SJSA1 (cell line): ENCODE measurements at places on chromosomes 12 and 14. TPM values are rescaled to one million over a fixed set of nuclear protein-coding genes. Genes with fewer than 3 reads are reported as not detected.

The OR6C65 gene
- not detected in 2 replicates for total RNA-seq

The ANKRD9 gene
- total RNA-seq, result 28.7 and 83.8 TPM in 2 replicates

GRCh38 chr12:38141239-38141638 is 175.3 kb upstream of the ALG10B start:
- DNase-seq, result no peak

The DHRS2 gene
- 0.21 and 1.2 TPM in 2 replicates for total RNA-seq

GRCh38 chr14:101713621-101714349 is 47.7 kb upstream of the PPP2R5C start:
- DNase-seq, result no peak

DNA sequence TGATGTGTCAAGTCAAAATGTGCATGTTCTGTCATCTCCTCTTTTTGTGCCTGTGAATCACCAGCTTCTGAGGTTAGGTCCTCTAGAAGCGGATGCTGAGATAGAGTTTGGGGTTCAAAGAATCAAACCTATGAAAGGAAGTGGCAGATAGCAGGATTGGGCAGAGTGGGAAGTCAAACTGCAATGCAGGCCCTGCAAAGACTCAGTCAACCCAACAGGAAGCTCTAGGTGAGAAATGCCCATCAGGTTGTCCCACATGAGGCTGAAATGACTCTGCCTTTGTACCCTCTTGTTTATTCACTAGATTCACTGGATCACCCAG is 4.5 kb upstream of the MIA2 start:
- DNase-seq, result no peak

- DNase-seq, result no peak
These were observed 128.1 kb upstream of the SLC38A2 start for GRCh38 chr12:46500673-46501072.

The TMEM229B gene
- 0.71 and 10.9 TPM in 2 replicates for total RNA-seq

DNA sequence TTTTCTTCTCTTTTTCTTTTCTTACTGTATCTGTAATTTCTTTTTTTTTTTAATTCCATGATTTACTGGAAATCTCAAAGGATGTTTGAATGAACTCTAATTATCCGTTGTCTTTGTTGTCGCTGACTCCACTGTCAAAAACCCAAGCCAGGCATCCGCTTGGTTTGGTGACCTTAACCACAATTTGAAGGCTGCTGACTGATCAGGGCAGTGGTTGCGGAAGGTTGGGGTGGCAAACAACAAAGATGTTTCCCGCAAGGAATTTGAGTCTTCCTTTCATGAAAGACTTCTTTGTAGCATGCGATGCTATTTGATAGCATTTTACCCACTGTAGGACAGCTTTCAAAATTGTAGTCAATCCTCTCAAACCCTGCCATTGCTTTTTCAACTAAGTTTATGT is 1013.8 kb downstream of the DIO2 start:
- no peak for DNase-seq
